Nasal cavity respiratory epithelium epithelial cell of viscerocranial mucosa (primary cell): ENCODE measurements at places on chromosomes 7 and 10. TPM values are rescaled to one million over a fixed set of nuclear protein-coding genes. Genes with fewer than 3 reads are reported as not detected.

The JCAD gene
- under 0.01 and 0.43 TPM in 2 replicates for total RNA-seq

The SFRP4 gene
- not detected in 2 replicates for total RNA-seq

The FGL2 gene
- 0.34 TPM in 1 of 2 replicates, not detected in the other for total RNA-seq

The FBXO24 gene
- total RNA-seq: 0.21 and 0.34 TPM in 2 replicates

The PDAP1 gene
- total RNA-seq: 37.9 and 57.8 TPM in 2 replicates

The LMOD2 gene
- total RNA-seq: not detected in 2 replicates

The R3HCC1L gene
- total RNA-seq: 13.3 and 20.1 TPM in 2 replicates

The ZNF438 gene
- 1.0 and 2.6 TPM in 2 replicates for total RNA-seq

The GRID1 gene
- 0.21 TPM in 1 of 2 replicates, not detected in the other for total RNA-seq

The SLC26A5 gene
- not detected in 2 replicates for total RNA-seq

The RNF133 gene
- 0.07 TPM in 1 of 2 replicates, not detected in the other for total RNA-seq

The H2BK1 gene
- not detected in 2 replicates for total RNA-seq

The TFPI2 gene
- total RNA-seq: 1.7 and 5.8 TPM in 2 replicates

The ALOX5 gene
- total RNA-seq: under 0.01 and 5.6 TPM in 2 replicates

The GPR15LG gene
- under 0.01 and 1.2 TPM in 2 replicates for total RNA-seq

The HABP2 gene
- 0.07 TPM in 1 of 2 replicates, not detected in the other for total RNA-seq

The TMEM178B gene
- total RNA-seq: 0.07 and 0.34 TPM in 2 replicates

The PLXNA4 gene
- under 0.01 TPM in 2 replicates for total RNA-seq

The CARD11 gene
- 2.4 and 8.5 TPM in 2 replicates for total RNA-seq

The GPR26 gene
- total RNA-seq: under 0.01 TPM in 1 of 2 replicates, not detected in the other

The ANXA8 gene
- 37.3 and 267 TPM in 2 replicates for total RNA-seq
